Hypothalamus (tissue), 51 donors: ENCODE measurements at places on chromosomes 7 and 10.

DNA sequence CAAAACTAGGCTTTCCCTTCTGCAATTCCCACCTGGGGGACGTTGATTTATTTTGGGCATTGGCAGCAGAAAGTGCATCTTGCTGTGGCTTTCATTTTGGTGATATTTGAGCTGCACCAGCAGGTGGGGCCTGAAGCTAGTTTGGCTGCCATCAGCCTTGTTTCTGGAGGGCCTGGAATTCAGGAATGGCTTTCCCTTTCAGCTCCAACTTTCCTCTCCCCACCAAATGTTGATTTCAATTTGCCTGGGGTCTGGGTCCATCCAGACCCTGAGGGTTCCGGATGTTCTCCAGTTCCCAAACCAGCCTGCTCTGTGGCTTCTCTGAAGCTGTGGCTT is 640.4 kb downstream of the TYW1 start:
- DNase-seq = no peak

GRCh38 chr10:62045765-62046521 is 144.4 kb downstream of the ARID5B start:
- DNase-seq = no peak

- no peak for DNase-seq
Measured at GRCh38 chr7:25069900-25070443, 55.1 kb downstream of the CYCS start.

- peak; percentile 8 for DNase-seq
Measured at GRCh38 chr10:96271016-96271815, at the start of gene BLNK. BLNK (minus strand) TSS chr10:96271569; CDS start chr10:96271398, 171 bp downstream.

DNA sequence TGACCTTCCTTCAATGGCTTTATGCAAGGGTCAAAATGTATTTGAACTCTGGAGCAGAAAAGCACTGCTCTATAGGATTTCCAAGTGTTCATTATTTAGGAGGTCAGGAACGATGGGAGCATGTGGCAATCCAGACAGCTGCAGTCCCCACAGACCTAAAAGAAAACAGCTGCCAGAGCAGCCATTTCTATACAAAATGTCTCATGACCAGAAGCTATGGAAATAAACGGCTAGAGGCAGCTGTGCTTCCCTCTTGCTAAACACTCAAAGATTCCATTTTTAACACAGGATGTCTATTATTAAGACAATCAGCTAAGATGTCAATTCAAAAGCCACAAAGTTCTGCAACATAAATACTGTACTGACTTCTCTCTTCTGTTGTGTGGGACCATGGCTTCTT is 879.1 kb upstream of the C7orf33 start:
- DNase-seq = no peak

DNA sequence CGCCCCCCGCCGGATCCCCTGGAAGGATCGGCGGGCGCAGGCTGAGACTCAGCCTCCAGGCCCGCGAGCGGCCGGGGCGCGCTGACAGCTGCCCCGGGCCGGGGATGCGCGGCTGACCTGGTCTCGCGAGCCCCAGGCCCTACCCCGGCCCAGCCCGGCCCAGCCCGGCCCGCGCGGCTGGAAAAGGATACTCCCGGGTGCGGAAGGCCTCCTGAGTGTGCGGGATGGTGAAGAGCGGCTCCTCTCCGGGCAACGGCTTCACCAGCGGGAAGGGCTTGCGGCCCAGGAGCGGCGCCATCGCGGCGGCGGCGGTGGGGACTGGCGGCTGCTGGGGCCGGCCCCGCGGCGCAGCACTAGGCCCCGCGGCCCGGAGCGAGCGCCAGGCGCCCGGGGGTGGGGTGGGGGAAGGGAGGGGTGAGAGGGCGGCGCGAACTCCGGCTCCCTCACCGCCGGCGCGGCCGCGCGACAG is 423 bp downstream of the BAZ1B start:
- DNase-seq = peak; percentile 91

DNA sequence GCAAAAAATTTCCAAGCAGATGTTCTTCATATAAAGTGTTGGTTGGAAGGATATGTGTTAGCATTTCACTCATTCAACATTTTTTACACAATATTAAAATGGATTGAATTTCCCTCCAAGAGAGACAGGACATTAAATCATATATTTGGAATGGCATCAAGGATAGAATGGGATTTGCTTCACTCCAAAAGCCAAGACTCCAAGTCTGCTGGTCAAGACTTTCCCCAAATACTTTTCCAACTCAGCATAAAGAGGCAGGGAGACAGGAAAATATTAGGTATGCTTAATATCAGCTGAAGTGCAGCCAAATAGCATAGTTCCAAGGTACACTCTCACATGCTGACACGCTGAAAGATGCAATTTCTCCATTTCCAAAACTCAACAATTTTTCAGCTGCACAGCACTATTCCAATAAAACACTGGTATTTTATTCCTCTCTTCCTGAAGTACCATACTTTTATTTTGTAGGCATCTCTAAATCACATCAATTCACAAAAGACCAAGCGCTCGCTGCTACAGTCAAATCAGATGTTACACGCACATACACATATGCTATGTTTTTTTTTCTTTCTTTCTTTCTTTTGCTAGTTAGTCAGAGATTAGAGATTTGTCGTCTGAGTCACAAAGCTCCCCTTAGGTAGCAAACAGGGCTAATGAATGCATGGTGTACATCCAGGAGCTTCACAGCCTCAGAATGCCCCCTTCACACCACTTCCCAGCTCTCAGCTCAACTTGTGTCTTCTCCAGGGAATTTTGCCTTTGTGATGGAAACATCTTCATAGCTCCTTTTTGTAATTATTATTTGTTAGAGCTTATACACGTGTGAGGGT is 1033.8 kb upstream of the AUTS2 start:
- DNase-seq = no peak

- no peak for DNase-seq
Measured at GRCh38 chr10:116430288-116430687, 2.6 kb downstream of the PNLIPRP3 start.

- DNase-seq = no peak
Measured at GRCh38 chr7:134919240-134919641, 67.1 kb upstream of the AGBL3 start.

- DNase-seq = no peak
Measured at GRCh38 chr10:119349341-119349740, 142.0 kb downstream of the GRK5 start.

DNA sequence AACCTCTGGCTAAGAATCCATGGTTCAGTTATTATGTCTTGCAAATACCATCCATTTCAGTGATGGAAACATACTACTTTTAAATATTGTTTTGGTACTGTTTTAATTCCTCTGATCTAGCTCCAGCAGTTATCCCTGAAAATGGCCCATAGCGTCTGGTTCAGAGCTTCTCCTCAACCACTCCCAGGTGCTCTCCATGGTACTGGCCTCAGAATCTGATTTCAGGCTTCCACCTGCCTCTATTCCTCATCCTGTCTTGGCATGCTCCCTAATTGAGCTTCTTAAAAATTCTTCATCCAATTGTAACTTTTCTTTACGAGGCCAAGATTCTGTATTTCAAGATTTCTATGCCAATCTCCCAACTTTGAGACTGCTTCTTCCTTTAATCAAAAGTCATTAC is 236.3 kb downstream of the HTR7 start:
- no peak for DNase-seq

DNA sequence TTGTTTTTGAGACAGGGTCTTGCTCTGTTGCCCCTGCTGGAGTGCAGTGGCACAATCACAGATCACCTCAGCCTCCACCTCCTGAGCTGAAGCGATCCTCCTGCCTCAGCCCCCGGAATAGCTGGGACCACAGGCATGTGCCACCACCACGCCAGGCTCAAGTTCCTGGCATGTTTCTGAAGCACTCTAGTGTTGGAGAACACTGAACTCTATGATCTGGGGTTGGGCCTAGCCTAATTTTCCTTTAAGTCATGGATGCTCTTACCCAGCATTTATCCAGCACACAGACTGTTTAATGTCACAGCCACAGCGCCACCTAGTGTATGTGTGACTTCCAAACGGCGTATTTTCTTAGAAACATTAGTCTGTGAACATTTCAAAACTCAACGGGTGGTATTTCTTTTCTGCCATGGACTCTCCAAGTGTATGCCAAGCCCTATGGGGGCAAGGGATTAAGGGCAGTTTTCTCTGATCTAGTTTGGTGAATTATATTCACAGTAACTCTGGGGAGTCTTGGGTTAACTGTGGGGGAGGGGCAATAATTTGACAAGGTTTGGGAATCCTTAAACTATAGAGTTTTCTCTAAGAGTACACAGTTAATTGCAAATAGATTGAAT is 91.8 kb downstream of the CREM start:
- peak; percentile 31 for DNase-seq

DNA sequence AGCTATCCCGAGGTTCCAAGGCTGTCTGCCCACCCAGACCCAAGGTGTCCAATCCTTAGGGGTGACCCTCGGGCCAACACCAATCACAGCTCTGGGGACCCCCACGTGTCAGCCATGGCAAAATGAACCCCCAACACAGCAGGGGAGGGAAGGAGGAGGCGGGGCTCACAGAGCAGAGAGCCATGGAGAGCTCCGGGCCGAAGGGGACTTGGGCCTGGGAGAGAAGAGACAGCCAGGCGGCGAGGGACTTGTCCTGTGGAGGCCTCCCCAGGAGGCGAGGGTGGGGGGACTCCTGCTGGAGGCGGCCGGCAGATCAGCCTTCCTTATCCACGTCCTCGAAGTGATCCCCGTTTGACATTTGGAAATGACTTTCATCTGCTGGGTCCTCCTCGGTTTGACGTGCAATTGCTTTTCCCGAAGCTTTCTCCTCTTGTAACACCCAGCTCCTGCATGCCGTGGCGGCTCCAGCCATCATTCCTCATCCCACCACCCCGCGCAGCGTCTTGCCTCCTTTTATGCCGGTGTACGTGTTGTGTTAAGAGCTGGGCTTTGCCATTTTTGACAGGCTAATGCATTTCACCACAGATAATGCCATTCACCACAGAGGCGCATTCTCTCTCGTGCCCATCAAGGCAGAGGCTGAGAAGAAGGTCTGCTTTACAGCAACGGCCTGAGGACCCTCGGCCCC is 337.4 kb downstream of the DNAJB6 start:
- DNase-seq = no peak
